HS-27A (cell line): ENCODE measurements at places on chromosomes 7 and 10.

- DNase-seq, result peak; percentile 48
Measured at GRCh38 chr7:7861211-7861633, 107.4 kb upstream of the GLCCI1 start.

DNA sequence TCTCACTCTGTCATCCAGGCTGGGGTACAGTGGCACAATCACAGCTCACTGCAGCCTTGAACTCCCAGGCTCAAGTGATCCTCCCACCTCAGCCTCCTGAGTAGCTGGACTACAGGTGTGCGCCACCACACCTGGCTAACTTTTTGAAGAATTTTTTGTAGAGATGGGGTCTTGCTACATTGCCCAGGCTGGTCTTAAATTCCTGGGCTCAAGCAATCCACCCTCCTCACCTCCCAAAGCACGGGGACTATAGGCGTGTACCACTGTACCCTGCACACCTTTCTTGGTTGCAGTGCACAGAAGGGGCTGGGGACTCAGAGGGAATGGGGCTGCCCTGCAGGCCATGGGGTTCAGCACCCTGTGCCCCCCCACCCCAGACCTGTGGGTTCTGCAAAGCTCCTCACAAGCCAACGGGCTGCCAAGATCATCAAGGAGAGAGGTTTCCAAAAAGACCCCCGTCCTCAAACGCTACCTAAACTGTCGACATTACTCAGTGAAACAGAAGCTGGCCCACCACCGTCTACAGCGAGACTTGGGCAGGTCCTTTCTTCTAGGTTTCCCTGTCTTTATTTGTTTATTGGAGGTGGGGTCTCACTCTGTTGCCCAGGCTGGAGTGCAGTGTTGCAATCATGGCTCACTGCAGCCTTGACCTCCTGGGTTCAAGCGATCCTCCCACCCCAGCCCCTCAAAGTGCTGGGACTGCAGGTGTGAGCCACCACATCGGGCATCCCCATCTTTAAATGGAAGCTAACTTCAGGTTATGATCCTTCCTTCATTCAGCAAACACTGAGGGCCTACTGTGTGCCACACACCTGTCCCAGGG lies 26.6 kb upstream of the ELFN1 start:
- DNase-seq, result no peak

- no peak for DNase-seq
Measured at GRCh38 chr10:13115832-13116803, 16.2 kb downstream of the OPTN start.

DNA sequence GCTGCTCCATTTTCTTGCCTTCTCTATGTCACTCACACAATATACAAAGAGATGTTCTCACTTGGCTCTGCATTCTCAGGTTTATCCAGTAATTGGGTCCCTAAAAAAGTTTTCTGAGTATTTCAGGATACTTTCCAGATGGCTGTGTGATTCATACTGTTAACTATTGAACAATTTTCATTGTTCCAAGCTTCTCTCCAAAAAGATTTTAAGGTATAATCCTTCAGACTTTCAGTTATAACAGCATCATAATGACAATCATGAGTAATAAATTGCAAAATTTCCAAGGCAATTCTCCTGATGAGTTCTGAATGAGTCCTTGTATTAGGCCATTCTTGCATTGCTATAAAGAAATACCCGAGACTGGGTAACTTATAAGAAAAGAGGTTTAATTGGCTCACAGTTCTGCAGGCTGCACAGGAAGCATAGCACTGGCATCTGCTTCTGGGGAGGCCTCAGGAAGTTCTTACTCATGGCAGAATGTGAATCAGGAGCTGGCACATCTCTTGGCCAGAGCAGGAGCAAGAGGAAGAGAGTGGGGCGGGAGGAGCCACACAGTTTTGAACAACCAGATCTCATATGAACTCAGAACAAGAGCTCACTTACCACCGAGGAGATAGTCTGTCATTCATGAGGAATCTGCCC lies 148.1 kb downstream of the SLC16A9 start:
- no peak for DNase-seq
